Motor neuron (in vitro differentiated cells): ENCODE measurements at places on chromosomes 13 and 19.

- ATAC-seq: no peak
Observed at GRCh38 chr13:35600137-35600536, 123.6 kb upstream of the MAB21L1 start.

GRCh38 chr13:84399320-84400085 is 517.2 kb upstream of the SLITRK1 start:
- no peak for ATAC-seq

GRCh38 chr19:44607049-44607448 is 6.3 kb upstream of the IGSF23 start:
- no peak for ATAC-seq

- ATAC-seq: no peak
Observed at GRCh38 chr19:8831373-8831772, 731 bp downstream of the ZNF558 start.

GRCh38 chr13:24272452-24273161 is 36.8 kb upstream of the C1QTNF9 start:
- no peak for ATAC-seq
